H9 (cell line): ENCODE measurements at places on chromosomes 1 and 21. TPM values are rescaled to one million over a fixed set of nuclear protein-coding genes. Genes with fewer than 3 reads are reported as not detected.

DNA sequence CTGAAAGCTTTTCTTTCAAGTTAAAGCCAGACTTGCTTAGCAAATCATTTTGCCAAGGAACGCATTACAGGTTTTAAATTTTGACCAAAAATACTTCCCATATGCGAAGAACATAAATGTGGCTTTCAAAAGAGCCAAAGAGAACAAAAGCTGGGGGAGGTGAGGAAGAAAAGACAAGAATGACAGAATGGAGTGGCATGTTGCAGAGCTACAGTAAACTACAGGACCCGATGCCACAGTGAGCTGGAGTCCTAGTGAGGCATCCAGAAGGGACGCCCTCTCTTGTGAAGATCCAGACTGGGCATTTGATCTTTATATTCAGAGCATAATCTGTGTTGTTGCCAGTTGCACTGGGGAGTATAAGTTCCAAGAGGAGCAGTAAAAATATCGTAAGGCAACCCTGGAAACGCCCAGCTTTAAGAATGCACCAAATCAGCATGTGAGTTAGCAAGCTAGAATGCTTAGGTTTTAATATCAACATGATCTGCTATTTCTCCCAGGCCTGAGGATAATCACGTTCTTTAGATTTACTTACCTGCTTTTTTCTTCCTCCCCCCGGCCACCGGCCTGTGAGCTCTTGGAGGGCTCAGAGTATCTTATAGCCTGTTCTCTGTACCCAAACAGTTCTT, 48.4 kb upstream of the HOOK1 start:
- H3K36me3 ChIP-seq: no peaks in the 10 kb centered on the region
- H3K4me1 ChIP-seq: no peaks in the 10 kb centered on the region
- no peaks in the 10 kb centered on the region for H3K27me3 ChIP-seq

DNA sequence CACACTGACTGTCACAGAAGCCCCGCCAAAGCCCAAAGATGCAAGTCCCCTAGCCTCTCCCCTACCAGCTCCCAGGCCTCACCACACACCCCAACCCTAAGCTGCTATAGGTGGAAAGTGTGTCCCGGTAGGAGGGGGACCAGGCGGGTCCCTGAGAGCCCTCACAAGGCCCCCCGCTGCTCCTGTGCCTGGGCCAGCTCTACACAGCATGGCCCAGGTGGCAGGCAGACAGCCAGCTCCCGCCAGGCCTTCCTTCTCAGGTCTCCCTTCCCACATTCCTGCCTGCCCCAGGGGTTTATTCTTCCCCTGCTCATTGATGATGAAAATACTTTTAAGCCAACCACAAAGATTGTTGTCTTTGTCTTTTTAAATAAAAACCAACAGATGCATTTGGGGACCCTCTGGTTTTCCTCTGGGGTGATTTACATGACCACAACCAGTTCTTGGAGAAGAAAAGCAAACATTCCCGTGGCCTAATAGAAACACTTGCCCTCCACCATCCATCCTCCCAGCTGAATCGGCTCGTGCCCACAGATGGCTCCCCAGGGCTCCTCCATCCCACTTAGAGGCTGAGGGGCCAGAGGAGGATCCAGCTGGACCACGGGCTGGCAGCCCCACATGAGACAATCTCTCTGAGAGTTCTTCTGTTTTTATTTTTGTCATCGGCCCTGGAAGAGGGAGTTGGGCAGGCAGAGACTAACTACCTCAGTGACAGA, 93.1 kb downstream of the DMRTB1 start:
- H3K27ac ChIP-seq: no peak overlapping the region
- H3K27me3 ChIP-seq: no peaks in the 10 kb centered on the region
- no peak for DNase-seq
- H3K4me3 ChIP-seq: peak overlapping the region; percentile 59; the same call in 2 of the 3 replicates
- peaks cover 7% of the 10 kb centered on the region; the same call in 1 of the 2 replicates for H3K4me1 ChIP-seq

GRCh38 chr1:2098301-2098698, 48.1 kb downstream of the PRKCZ start:
- H3K36me3 ChIP-seq: peaks cover 10% of the 10 kb centered on the region
- no peak for DNase-seq
- no peaks in the 10 kb centered on the region for H3K4me1 ChIP-seq
- H3K27me3 ChIP-seq: no peaks in the 10 kb centered on the region
- H3K4me3 ChIP-seq: no peak overlapping the region

DNA sequence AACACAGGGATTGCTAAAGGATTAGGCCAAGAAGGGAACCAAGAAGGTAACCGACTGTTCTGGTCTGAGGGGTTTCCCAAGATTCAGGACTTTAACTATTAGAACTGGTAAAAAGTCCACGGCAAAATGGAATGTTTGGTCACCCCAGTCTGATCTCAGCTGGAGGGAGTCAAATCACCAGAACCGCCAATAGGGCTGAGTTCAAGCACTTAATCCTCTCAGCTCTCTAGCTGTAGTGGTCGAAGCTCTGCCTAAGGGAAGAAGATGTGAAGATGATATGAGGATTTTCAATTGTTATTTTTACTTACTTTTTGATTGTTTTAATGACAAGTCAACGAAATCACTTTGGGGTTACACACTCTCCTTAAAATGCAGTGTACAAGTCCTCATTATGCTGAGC, 29.1 kb downstream of the F5 start:
- H3K4me3 ChIP-seq: no peak overlapping the region
- no peaks in the 10 kb centered on the region for H3K36me3 ChIP-seq
- no peaks in the 10 kb centered on the region for H3K27me3 ChIP-seq
- H3K4me1 ChIP-seq: no peaks in the 10 kb centered on the region

DNA sequence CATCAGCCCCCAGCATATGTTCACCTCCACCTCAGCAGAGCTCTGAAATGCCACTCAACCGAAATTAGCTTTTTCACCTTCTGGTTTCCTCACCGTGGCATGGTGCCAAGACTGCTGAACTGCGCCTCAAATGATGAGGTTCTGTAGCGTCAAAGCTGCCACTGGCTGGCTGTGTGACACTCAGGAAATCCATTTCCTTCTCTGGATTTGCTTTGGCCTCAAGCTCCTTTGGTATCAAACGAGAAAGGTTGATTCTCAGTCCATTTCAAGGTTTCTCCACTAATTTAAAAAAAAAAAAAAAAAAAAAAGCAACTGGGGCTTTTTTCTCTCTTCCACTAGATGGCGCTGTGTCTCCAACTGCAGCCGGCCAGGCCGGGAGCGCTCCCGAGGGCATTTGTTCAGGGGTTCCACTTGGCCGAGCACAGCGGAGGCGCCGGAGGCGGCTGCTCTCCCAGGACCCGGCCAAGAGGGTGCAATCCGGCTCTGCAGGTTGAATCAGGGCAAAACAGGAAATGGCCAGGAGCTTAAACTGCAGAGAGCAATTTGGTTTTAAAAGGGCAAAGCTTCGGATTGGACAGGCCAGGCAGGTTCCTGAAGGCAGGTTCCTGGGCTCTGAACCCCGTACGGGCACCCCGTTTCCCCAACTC, 26.5 kb upstream of the PLA2G2C start:
- 0 out of 2 replicates have a peak, but pooled peaks cover 4% of the 10 kb centered on the region for H3K36me3 ChIP-seq
- H3K27me3 ChIP-seq: no peaks in the 10 kb centered on the region
- no peak overlapping the region for H3K27ac ChIP-seq
- peak; percentile 94 for DNase-seq
- no peaks in the 10 kb centered on the region for H3K4me1 ChIP-seq

DNA sequence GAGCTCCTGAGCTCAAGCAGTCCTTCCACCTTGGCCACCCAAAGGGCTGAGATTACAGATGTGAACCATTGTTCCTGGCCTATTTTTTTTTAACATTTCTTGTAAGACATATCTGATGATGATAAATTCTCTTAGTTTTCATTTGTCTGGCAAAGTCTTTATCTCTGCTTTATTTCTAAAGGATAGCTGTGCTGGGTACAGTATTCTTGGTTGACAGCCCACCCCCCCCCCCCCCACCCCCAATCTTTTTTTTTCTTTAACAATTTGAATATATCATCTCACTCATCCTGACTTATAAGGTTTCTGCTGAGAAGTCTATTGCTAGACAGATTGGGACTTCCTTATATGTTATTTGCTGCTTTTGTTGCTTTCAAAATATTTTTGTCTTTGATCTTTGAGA, 51.3 kb downstream of the PKN2 start:
- DNase-seq: no peak
- peaks cover 15% of the 10 kb centered on the region for H3K36me3 ChIP-seq
- H3K27ac ChIP-seq: no peak overlapping the region
- H3K27me3 ChIP-seq: no peaks in the 10 kb centered on the region
- H3K4me3 ChIP-seq: no peak overlapping the region
- peaks cover 8% of the 10 kb centered on the region; the same call in 1 of the 2 replicates for H3K4me1 ChIP-seq

- H3K4me1 ChIP-seq: no peaks in the 10 kb centered on the region
- H3K4me3 ChIP-seq: no peak overlapping the region
- H3K36me3 ChIP-seq: no peaks in the 10 kb centered on the region; the same call in 2 of the 3 replicates
- no peak for DNase-seq
- no peak overlapping the region for H3K27ac ChIP-seq
Observed at GRCh38 chr21:33441489-33442477, 38.0 kb downstream of the TMEM50B start.

Gene PRMT2
- total RNA-seq: 53.4 and 53.7 TPM in 2 replicates

DNA sequence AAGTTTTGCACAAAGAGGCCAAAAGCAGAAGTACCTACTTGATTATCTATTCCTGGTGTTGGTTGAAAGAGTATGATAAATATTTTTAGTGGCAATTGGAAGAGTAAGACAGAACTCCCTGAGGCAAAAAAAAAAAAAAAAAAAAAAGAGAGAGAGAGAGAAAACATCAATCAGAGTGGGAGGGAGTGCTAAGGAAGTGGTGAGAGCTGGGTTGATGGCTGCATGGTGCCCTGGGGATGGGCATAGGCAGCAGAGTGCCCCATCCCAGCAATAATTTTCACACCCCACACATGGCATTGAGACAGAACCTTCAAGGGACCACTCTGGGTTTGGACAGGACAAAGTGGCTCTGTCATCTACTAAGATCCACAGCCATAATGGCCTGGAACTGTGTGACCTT, 59.4 kb upstream of the FAM20B start:
- H3K4me1 ChIP-seq: no peaks in the 10 kb centered on the region
- H3K36me3 ChIP-seq: no peaks in the 10 kb centered on the region; the same call in none of the 2 replicates
- no peak for DNase-seq
- H3K27ac ChIP-seq: no peak overlapping the region
- H3K4me3 ChIP-seq: no peak overlapping the region

- peak within 1 kb of the TSS; percentile 97 for H3K4me3 ChIP-seq
- peaks cover 24% of the 10 kb centered on the region for H3K36me3 ChIP-seq
- peak; percentile 97 for DNase-seq
- H3K27ac ChIP-seq: no peak within 1 kb of the TSS
Observed at GRCh38 chr1:156082309-156083091, at the start of gene MEX3A. Gene MEX3A (minus strand): TSS chr1:156082465. CDS start chr1:156081998, 467 bp downstream.

DNA sequence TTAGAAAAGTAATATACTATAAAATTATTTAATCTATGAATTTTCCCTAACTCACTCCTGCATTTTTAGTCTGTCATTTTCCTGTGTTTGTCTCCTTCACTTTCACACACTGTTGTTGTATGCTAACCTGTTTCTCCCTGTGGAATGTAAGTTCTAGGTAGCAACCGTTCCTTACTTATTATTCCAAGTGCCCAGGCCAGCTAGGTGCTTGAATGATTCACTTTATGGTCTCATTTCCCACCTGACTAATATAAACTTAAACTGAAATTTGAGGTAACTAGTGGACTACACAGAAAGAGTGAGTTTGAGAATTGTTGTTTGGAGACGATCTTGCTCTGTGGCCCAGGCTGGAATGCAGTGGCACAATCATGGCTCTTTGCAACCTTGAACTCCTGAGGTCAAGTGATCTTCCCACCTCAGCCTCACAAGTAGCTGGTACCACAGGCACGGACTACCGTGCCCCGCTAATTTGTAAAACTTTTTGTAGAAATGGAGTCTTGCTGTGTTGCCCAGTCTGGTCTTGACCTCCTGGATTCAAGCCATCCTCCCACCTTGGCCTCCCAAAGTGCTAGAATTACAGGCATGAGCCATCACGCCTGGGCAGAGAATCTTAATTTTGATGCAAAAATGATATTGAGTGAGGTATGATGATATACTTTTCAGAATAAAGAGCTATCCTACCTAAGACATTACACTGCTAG, 1.9 kb downstream of the ZYG11B start:
- no peak for DNase-seq
- H3K27me3 ChIP-seq: no peaks in the 10 kb centered on the region
- H3K4me1 ChIP-seq: no peaks in the 10 kb centered on the region
- H3K36me3 ChIP-seq: peaks cover 3% of the 10 kb centered on the region; the same call in 1 of the 3 replicates

DNA sequence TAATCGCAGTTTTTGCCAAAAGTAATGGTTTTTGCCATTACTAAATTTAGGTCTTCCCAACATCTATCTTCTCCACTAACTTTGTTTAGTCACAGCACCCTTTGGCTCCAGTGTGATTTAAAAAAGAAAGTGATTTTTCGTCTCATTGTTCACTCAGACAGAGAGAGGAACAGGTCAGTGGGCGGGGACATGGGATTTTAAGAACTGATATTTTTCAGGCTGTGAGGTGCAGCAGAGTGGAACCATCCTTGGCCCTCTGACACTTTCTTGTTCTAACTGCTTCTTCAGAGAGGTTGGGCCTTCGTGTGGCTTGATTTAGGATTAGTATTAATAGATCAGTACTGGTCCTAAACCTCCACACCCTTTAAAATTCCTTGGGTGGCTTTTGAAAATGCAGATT, 38.8 kb downstream of the CASQ2 start:
- no peaks in the 10 kb centered on the region for H3K4me1 ChIP-seq
- DNase-seq: no peak
- H3K27me3 ChIP-seq: no peaks in the 10 kb centered on the region
- no peak overlapping the region for H3K4me3 ChIP-seq
- H3K36me3 ChIP-seq: no peaks in the 10 kb centered on the region

- peaks cover 4% of the 10 kb centered on the region; the same call in 1 of the 2 replicates for H3K36me3 ChIP-seq
- H3K27me3 ChIP-seq: no peaks in the 10 kb centered on the region
- no peak for DNase-seq
- no peaks in the 10 kb centered on the region; the same call in 1 of the 2 replicates for H3K4me1 ChIP-seq
- no peak overlapping the region for H3K4me3 ChIP-seq
- no peak overlapping the region for H3K27ac ChIP-seq
Observed at GRCh38 chr21:41064951-41065350, 103.0 kb upstream of the BACE2 start.

Gene MIB2
- total RNA-seq: 77.8 and 78.9 TPM in 2 replicates

Gene KRTAP20-1
- total RNA-seq: not detected in 2 replicates

Gene PTGER3
- total RNA-seq: 0.26 TPM in 2 replicates

DNA sequence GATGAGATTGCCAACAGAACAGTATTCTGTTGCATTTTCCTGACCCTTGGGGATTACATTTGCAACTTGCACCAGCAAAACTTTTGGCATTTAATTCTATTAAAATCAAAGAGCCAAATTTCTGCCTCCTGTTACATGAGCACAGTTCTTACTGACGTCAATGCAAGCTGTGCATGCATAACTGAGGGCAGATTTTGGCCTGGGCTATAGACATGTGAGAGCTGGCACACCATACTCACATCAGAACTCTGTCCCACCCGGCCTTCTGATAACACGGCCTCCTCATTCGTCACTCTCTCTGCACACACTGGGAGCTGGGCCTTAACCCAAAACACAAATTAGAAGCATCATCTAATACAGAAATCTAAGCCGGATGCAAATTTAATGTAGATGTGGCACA, 31.5 kb downstream of the PAPPA2 start:
- H3K4me1 ChIP-seq: no peaks in the 10 kb centered on the region
- H3K36me3 ChIP-seq: no peaks in the 10 kb centered on the region
- H3K4me3 ChIP-seq: no peak overlapping the region

Gene SEC16B
- 0.70 and 0.83 TPM in 2 replicates for total RNA-seq

GRCh38 chr1:107934578-107934977, 30.4 kb downstream of the VAV3 start:
- no peaks in the 10 kb centered on the region; the same call in 2 of the 3 replicates for H3K36me3 ChIP-seq
- no peak for DNase-seq
- H3K27ac ChIP-seq: no peak overlapping the region
